ENCODE measurements at places on chromosomes 13 and 19.

DNA sequence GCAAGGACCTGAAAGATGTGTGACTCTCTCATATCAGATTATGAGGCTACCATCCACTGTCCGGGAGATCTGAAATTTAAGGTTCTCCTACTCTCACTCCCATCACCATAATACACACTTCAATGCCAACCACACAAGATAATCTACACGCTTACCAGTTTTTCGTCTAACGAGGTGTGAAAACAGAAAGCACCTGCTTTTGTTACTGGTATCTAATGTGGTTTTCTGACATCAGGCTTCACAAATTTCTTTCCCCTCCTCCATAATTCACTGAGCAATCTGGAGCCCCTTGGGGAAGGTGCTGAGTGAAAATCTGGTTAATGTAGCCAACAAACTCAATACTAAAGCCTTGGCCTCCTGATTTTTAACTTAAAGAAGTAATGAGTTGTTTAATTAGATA is 10.1 kb upstream of the LRCH1 start:
- no peak for DNase-seq

- DNase-seq = no peak
Observed at GRCh38 chr13:97347255-97347932, 86.6 kb upstream of the RAP2A start.

DNA sequence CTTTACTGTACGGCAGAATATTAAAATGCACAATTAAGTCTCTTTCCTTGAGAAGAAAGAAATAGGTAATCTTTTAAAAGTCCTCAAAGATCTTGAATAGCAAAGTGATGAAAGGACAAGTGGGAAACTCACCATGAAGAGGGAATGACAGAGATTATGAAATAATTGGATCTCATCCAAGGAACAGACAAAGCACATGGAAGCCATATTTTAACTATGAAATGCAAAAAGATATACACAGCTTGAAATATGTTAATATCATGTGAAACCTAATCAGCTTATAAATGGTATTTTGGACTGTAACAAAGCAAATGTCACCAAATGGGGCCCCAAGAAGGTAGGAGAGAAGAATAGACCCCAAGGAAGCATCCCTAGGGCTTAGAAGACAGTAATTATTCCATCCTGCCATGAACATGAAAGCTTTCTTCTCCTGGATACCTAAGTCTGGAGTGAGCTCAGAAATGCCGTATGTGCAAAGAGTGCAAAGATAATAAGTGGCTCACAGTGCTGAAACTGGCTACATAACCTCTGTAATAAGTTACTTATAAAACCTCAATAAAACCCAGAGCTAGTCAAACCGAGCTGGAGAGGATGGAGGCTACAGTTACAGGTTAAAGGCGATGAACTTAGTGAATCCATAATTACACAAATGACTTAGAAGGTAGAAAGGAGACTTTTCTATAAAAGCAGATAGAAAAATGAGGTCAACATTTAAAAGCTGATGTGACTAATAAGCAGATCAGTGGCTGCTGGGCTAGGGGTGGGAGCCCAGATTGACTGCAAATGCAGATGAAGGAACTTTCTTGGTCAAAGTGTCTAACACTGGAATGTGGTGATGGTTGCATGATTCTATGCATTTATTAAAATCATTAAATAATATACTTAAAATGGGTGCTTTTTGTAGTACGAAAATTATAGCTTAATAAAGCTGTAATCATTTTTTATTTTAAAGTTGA is 34.4 kb downstream of the DCLK1 start:
- DNase-seq = no peak

- DNase-seq = no peak
Observed at GRCh38 chr19:19192910-19193423, 909 bp downstream of the RFXANK start.

GRCh38 chr19:18261474-18261873 is 12.8 kb downstream of the IQCN start:
- DNase-seq = no peak

DNA sequence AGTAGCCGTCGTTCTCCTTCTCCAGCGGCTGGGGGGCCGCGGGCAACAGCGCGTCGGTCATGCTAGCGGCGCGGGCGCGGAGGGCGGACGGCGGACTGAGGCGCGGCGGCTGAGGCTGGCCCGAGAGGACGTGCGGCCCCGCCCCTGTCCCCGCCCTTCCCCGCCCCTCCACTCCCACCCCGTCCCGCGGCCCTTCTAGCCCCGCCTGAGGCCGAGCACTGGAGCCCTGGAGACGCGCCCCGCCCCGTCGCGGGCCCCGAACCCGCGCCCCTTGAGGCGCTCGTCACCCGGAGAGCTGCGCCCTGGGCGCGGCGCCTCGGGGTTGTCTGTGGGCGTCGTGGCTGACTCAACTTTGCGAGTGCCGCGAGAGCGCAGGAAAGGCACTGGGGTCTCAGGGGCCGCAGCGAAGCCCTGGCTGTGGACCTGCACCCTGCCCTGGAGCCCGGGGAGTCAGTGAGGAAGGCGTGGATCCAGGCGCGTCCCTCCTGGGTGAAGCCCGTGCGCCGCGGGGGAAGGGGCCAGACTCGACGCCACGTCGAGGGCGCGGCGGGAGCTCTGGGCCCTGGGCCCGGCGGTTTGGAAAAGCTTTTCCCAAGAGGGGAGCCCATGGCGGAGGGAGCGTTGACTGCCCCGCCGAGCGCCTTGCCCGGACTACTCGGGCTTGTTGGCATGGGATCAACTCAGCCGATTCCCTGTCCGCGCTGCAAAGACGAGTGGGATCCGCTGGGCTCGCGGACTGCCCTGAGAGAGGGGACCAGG is at the start of gene RHPN2:
TSS of gene RHPN2 (minus strand) at position 97 of the 759 bp plus-strand sequence. CDS start at position 61, 36 bp downstream.
- peak; percentile 38 for DNase-seq

DNA sequence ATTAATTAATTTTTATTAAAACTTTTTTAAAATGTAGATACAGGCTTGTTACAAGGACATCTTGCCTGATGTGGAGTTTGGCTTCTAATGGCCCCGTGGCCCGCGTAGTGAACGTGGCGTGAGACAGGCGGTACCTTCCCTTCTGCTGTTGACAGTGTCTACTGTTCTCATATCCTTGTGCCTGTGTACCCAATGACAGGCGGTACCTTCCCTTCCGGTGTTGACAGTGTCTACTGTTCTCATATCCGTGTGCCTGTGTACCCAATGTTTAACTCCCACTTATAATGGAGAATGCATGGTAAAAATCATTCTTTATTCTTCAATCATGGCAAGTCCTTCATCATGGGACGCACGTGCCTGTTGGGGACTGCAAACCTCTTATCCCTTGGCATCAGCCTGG is 79.1 kb upstream of the ZNF835 start:
- DNase-seq = no peak

GRCh38 chr13:19572280-19572679 is 10.9 kb upstream of the TPTE2 start:
- no peak for DNase-seq

GRCh38 chr13:49587311-49587847 is 2.0 kb upstream of the RCBTB1 start:
- no peak for DNase-seq

DNA sequence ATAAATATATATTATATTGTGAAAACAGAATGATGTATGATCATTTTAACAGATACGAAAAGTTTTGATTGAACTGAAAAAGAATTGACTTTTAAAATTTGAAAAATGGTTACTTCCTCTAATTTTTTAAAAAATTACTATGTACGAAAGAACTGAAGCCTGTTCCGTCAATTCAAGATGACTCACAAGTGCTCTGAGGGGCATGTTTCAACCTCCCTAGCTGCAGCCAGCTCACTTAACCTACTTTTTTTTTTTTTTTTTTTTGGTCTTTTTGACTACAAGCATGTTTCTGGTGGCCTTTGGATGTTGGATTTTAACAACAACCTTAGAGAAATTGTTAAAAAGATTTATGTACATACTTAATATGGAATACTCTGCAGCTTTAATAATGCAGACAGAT is 1139.3 kb downstream of the DIAPH3 start:
- DNase-seq = no peak

DNA sequence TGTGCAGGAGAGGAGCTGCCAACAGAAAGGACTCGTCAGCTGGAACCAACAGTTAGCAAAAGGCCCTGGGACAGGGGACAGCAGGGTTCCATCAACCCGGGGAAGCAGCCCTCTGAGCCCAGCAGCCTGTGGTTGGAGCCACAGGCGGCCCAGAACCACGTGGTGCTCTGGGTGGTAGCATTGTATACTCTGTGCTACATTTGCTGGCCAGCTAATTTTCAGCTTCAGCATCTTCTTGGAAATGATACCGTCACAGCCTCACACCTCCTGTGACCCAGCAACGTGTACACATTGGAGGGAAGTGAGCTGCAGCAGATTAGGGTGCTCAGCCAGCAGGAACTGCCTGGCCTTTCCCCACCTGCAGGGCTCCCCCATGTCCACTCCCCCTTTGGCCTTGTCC is 13.1 kb upstream of the MTIF3 start:
- no peak for DNase-seq

DNA sequence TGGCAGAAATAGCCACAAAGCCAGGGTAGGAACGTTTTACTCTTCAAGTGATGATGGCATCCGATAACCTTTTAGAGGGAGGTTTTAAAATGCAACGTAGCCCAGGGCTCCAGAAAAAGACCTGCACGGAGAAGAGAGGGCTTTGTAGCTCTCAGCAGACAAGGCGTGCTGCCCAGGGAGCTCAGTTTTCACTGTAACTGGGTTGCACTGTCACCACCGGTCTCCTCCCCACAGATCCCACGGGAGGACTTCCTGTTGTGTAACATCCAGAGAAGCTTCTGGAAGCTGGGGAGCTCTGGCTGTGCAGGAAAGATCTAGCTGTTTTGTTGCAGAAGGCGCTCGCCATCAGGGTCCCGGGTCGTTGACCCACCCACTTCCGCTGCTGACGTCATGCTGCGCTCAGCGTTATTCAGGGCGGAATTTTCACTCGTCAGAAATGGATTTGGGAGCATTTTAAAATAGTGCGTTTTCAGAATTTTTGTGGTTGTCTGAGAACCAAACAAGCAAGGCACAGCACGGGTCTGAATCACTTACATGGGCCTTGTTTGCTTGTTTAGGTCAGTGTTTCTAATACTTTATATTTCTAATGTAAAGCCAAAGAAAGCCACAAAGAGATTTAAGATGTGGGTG is 50.8 kb downstream of the ATP11A start:
- no peak for DNase-seq

- DNase-seq = no peak
Observed at GRCh38 chr13:44431150-44431549, 57.5 kb downstream of the SERP2 start.

DNA sequence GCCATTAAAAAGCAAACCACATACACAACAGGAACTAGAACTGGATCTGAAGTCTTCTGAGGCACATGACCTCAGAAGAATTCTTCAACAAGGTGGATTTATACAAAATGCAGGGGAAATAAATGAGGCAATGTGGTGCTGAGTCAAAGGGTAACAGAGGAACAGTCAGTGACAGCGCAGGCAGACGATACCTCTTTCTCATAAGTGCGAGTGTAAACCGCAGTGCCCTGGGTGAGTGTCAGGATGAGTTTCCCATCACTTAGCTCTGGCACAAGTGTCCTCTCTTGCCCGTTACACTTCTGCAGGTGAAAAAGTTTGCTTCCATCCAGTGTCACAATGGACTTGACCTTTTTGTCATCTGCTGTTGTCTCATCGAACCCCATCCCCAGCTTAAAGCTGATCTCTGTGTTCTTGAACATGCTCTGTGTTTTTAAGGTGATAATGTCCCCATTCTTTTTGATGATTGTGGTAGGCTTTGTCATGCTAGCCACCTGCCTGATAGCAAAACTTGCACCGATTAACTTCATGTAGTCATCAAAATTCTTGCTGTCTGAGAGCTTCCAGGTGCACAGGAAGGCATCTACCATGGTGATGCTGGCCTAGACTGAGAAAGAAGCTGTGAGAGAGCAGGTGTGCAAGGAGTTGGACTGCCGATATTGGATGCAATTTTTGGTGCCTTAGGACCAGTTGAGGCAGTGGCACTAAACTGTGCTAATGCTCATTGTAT is 97.3 kb downstream of the AKAP11 start:
- DNase-seq = no peak

DNA sequence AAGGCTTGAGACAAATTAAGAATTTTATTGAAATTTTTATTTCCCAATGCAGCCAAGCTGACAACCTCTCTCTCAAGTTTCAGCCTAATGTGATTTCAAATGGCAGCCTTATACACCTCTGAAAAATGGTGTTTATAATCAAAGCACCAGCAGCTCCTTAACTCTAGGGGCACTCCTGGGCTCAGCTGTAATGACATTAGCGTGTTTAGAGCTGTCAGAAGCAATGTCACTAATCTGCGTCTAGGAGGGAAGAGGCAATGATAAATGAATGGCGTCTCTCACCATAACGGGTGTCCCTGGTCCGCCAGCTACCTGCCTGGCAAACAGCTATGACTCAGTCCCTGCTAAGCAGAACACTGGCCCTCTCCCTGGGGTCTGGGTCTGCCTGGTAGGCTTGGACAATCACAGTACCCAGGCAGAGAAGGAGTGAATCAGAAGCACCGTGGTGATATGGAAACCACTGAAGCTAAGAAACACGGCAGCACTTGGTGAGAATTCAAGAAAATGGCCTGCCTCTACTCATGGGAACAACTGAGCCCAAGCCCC is 131.8 kb upstream of the VSTM2B start:
- no peak for DNase-seq

GRCh38 chr19:35266520-35267352 is 2.0 kb upstream of the USF2 start:
- no peak for DNase-seq

DNA sequence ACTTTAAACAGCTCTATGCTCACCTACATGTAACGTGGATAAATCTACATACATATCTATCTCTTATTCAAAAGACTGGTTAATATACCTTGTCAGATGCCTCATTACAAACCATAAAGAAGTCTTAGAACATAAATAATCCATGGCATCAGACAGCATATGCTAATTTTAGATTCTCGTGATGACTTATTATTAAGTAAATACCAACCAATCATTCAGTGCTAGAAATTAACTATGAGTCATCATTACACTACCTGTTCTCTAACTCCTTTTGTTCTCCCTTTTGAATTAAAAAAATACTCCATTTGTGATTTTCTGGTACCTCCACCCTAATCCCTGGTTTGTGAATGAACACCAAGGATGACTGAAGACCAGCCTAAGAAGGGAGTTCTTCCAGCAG is 754.3 kb upstream of the ARGLU1 start:
- no peak for DNase-seq

- no peak for DNase-seq
Observed at GRCh38 chr13:30565658-30566057, 52.1 kb upstream of the USPL1 start.

- DNase-seq = no peak
Observed at GRCh38 chr19:39086386-39086785, 2.2 kb downstream of the ACP7 start.

- DNase-seq = no peak
Observed at GRCh38 chr13:110772091-110772984, 58.8 kb downstream of the ING1 start.

DNA sequence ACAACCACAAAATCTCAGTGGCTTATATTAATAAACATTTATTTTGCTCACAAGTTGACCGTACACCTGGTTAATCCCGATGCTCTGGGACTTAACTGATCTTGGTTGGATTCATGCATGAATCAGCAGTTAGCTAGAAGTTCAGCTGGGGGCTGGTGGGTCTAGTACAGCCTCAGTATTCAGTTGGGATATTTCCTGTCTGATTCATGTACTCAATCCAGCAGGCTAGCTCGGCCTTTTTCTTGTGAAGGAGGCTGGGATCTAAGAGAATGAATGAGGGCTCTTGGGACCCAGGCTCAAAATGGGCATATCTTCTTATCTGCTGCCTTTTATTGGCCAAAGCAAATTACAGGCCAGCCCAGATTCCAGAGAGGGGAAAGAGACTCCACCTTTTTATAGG is 178.8 kb downstream of the KCTD12 start:
- DNase-seq = no peak
